GM23338 (cell line): ENCODE measurements at places on chromosomes 2 and 18. TPM values are rescaled to one million over a fixed set of nuclear protein-coding genes. Genes with fewer than 3 reads are reported as not detected.

DNA sequence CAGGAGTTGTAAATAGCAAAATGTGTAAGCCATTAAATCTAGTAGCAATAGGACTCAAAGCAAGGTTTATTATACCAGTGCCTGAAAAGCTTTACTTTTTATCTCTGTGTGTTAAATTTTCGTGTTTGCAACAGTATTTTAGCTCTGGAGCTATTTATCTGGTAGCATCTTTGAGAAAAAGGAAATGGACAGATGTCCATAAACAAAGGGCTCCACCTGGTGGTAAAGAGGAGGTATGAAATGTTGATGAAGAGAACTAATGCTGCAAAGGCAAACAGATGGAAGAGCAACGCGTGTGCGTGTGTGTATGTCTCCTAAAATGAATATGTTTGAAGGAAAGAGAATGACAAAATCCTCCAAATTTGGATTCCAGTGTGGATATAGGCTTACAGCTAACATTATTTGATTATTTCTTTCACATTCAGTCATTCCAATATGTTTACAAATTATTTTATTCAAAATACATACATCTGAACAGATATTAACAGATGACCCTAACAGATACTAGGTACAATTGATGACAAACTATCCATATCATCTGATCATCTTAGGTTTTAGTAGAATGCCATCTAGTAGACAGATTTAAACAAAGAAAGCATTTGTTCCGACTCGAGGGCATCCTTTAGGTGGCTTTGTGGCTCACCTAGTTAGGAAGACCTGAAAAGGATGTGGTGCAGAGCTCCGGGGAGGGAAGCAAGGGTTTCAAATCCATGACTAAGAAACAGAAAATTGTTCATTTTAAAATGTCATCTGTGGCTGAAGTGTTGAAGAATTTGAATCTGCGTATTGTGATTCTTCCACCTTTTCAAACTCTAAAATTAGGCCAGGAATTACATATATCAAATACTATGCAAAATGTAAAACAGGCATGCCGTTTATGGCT lies 383.3 kb downstream of the MTX2 start:
- H3K27ac ChIP-seq = no peak overlapping the region
- no peak overlapping the region for H3K4me3 ChIP-seq
- H3K4me1 ChIP-seq = peaks cover 33% of the 10 kb centered on the region
- H3K27me3 ChIP-seq = 0 out of 2 replicates have a peak, but pooled peaks cover 5% of the 10 kb centered on the region
- peak; percentile 79 for DNase-seq

GAL3ST2 gene
- total RNA-seq = 0.24 and 1.5 TPM in 2 replicates

NOSTRIN gene
- not detected in 2 replicates for total RNA-seq

MDH1B gene
- total RNA-seq = 0.89 and 1.7 TPM in 2 replicates

STK17B gene
- total RNA-seq = 12.8 and 13.7 TPM in 2 replicates
